DMS79 (cell line): ENCODE measurements at places on chromosomes 13 and 19.

DNA sequence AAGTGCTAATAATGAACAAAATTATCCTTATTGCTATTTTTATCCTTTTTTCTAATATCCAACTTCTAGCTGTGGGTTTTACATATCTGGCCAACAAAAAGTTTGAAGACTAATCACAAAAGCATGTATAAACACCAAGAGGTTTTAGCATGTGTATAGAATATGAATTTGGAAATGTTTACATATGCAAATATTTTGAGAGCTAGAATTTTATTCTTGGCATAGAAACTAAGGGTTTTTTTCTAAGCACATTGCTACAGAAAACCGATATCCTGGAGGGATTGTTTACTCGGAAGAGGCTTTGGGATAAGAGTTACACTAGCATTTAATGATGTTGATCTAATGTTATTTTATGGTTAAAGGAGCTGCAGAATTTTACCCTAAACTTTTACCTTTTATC lies 392.1 kb downstream of the EFNB2 start:
- no peak for DNase-seq

- no peak for DNase-seq
Observed at GRCh38 chr13:109867766-109868165, 81.4 kb upstream of the IRS2 start.

DNA sequence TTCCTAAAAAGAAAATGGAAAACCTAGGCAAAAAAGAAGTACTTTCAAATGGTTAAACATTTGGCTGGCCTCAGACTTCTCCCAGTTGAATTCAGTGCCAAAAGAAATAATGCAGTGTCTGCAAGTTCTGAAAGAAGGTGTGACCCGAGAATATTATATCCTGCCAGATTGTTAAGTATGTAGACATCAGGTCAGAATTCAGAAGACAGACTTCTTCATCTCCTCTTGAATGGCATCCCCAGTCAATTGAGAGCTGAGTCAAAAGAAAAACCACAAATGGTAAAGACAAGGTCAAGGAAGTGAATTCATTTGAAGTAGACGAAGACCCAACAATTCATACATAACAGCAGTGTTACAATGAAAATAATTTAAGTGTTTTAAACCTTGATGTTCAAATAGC lies 194.5 kb downstream of the NBEA start:
- DNase-seq = no peak

DNA sequence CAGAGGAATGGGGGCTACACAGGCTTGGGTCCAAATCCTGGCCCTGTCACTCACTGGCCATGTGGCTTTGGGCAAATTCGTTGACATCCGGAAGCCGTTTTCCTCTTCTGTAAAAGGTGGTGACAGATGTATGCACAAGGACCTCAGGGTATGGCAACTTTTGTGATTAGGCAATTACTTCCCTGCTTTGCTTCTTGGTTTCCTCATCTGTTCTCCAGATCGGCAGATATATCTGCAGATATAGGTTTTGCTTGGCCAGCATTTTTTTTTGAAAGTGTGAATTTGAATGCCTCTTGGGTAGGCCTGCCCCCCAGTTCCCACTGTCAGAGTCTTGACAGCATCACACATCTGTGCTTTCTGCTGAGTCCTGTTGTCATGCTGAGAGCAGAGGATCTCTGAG lies 17.7 kb downstream of the TMEM272 start:
- DNase-seq = no peak

DNA sequence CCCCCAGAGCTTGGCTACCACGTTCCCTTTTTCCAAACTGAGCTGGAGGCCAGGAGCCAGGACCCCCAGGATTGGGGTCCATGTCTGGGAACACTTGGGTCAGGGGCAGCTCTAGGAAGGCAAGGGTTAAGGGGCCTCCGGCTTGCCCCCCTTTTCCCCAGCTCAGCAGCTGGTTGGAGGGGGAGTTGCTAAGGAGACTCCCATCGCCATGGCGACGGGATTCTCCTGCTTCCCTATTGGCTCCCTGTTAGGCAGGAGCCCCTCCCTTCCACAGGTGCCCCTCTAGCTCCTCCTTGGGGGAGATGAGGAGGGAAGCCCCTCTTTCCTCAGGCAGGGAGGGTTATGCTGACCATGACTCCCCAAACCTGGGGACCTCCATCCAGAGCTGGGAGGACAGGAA lies 33.9 kb downstream of the PDE4A start:
- no peak for DNase-seq

DNA sequence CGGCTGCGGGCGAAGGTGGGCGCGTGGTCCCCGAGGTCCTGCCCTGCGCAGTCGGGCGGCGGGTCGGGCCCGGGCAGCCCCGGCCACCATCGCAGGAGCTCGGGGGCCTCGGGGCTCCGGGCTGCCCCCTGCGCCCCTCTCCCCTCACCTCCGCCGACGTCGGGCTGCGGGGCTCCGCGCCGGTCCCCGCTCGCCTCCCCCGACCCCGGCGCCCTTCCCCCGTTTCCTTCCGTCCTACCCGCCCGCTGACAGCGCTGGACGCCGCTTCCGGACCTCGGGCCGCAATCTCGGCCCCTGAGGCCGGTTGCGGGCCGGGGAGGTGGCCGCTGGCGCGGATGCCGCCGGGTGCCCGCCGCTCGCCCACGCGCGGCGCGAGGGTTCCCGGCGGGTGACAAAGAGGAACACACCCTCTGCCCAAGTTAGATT lies 720 bp downstream of the FARP1 start:
- no peak for DNase-seq

DNA sequence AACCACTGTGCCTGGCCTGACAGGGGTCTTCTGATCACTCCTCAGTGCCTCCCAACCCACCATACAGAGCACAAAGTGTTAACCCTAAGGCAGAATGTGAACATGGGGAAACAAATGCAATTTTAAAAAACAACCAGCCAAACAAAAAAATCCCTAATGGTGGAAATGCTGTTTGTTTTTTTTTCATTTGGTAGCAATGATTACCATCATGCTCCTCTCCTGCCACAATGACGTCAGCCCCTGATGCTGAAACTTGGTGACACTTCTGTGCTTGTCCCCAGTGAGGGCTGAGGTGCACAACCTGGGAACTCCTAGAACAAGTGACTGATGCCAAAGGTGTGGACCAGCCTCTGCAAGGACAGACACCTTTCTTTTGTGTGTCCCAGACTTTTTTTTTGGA lies 4.0 kb upstream of the TSPAN16 start:
- no peak for DNase-seq

DNA sequence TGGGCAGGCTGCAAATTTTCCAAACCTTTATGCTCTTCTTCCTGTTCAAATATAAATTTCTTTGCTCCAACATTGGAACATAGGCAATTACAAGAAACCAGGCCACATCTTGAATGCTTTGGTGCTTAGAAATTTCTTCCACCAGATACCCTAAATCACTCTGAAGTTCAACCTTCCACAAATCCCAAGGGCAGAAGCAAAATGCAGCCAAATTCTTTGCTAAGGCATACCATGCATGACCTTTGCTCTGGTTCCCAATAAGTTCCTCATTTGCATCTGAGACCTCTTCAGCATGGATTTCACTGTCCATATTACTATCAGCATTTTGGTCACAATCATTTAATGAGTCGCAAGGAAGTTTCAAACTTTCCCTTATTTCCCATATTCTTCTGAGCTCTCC lies 130.9 kb downstream of the DIAPH3 start:
- no peak for DNase-seq

DNA sequence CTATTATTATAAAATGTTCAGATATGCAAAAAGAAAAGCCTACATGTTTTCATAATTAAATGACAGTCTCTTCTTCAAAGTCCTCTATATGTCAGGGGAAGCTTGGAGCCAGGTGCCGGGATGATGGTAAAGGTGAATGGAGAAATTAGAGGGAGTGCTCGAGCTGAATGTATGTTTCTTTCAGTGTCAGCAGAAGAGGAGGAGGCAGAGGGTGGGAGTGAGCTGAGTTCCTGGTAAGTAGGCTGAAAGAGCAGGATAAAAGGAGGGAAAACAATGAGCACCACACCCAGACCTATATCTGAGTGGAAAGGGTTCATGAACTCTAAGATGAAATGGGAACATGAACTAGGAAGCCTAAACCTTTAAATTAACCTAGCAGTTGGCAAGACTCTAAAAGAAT lies 307.6 kb upstream of the NBEA start:
- DNase-seq = no peak

- DNase-seq = peak; percentile 99
Observed at GRCh38 chr19:12365236-12366162, at the start of gene ZNF442. TSS of gene ZNF442 (minus strand) at chr19:12365683. CDS start at chr19:12363631, 2,052 bp downstream.

- DNase-seq = no peak
Observed at GRCh38 chr13:72559716-72560115, 167.7 kb downstream of the MZT1 start.

DNA sequence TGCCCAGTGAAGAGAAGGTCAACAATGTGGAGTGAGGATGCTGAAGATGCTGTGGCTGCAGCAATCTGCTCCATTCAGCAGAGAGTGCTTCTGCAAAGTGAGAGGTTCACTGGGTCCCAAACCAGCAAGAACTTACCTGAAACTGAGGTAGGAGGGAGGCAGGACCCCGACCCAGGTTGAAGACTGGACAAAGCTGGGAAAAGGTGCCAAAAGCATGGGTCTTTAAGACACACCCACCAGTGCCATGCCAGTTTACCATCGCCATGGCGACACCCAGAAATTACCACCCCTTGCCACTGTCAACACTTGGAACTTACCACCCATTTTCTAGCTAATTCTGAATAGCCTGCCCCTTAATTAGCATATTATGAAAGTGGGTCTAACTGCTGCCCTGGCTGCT lies 70.7 kb downstream of the RGCC start:
- DNase-seq = no peak

GRCh38 chr19:51469162-51469561 lies 9.2 kb upstream of the CEACAM18 start:
- DNase-seq = no peak

- DNase-seq = no peak
Observed at GRCh38 chr13:41720839-41721561, 239.9 kb downstream of the VWA8 start.

DNA sequence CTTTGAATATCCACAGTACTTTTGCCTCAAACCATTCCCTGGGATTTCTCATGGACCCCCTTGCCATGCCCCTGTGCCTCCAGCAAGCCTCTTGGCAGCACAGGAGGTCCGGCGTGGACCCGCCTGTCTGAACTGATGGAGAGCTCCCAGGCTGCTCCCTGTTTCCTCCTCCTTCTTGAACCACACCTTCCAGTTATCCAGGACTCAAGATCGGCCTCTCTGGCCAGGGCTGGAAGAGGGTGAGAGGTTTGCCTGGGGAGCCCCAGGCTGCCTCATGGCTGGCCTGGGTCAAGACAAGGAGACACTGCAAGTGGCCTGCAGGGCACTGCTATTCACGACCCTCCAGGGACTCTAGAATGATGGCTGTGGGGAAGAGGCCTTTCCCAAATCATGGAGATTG lies 93.6 kb upstream of the WASF3 start:
- no peak for DNase-seq

GRCh38 chr13:35882722-35883497 lies 248.3 kb downstream of the DCLK1 start:
- DNase-seq = peak; percentile 38

- DNase-seq = no peak
Observed at GRCh38 chr13:52125547-52125946, 3.3 kb downstream of the NEK5 start.

DNA sequence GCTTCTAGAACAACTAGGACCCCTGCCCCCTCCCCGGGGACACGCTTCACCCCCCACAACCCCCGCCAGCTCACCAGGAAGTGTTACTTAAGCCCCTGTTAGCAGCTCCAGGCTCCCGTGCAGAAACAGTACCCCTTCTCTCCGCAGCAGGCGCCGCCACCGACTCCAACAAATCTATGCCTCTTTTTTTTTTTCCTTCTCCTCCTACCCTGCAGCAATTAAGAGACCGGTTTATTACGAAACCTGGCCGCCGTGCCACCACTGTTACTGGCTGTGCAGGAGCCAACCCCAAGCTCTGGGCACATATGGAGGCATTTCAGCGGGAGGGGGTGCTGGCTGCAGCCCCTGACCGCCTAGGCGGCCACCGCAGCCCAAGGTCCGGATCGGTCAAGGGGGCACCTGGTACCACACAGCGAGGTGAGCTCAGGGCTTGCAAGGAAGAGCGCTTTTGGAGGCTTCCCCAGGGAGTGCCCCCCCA lies 2.4 kb downstream of the GADD45B start:
- no peak for DNase-seq

- no peak for DNase-seq
Observed at GRCh38 chr19:38047049-38047438, 140.0 kb downstream of the SIPA1L3 start.

DNA sequence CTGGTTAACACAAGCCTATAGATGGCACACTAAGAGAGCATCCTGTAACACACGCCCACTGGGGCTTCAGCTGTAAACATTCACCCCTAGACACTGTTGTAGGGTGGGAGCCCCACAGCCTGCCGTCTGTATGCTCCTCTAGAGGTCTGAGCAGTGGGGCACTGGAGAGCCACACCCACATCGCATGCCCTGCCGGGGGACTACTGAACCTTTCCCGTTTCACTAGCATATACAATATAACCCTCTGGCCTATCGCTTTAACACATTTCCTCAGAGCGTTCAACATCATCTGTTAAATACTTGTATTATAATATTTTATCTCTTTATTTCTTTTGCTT lies 73.4 kb downstream of the PCDH9 start:
- DNase-seq = no peak

DNA sequence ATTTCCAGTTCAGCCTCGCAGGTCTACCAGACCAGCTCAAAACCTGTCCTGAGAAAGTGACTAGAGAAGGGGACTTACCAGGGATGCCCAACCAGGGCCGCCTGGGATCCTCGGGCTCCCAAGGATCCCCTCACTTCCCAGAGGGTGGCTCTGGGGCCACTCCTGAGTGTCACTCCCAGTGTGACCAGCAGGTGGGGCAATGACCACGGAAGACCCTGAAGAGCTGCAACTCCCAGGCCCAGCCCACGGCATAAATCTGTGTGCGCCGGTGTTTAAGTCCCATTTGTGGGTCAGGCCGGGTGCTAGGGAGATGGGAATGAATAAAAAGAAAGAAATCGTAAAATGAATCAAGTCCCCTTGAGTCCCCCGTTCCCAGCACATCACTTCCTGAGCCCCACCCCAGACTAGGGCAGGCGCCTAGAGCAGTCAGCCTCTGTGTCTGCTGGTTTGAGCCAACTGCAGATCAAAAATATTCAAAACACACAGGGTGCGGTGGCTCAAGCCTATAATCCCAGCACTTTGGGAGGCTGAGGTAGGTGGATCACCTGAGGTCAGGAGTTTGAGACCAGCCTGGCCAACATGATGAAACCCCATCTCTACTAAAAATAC lies 10.7 kb downstream of the PTGIR start:
- DNase-seq = peak; percentile 38

GRCh38 chr13:89455225-89455624 lies 1784.1 kb downstream of the SLITRK5 start:
- no peak for DNase-seq

DNA sequence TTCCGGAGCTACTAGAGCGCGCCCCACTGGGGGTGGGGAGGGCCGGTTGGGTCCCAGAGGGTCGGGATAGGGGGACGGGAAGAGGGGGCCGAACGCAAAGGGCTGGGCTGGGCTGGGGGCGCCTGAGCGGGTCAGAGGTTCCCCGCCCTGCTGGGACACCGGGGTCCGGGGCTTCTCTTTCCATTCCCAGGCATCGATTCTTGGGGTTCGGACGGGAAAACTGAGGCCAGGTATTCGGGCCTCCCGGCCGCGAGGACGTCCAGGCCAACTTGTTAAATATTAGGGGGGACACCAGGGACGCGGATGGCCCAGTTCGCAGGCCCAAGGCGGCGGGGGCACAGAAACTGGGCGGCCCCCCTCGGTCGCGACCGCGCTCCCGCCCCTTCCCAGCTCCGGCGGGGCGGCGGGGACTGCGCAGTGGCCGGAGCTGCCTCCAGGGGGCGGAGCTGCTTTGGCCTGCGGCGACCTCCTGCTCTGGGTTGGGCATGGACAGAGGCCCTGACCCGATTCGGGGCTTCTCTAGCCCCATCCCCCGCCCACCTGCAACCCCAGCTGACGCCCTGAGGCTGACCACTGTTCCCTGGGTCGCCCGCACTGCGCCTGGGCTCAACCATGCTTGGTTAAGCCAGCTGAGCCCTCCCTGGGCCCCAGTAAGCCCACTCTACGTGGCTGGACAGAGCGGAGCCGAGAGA lies 1.2 kb upstream of the KLF16 start:
- DNase-seq = no peak
